ENCODE measurements at places on chromosomes 5 and 9. TPM values are rescaled to one million over a fixed set of nuclear protein-coding genes. Genes with fewer than 3 reads are reported as not detected.

DNA sequence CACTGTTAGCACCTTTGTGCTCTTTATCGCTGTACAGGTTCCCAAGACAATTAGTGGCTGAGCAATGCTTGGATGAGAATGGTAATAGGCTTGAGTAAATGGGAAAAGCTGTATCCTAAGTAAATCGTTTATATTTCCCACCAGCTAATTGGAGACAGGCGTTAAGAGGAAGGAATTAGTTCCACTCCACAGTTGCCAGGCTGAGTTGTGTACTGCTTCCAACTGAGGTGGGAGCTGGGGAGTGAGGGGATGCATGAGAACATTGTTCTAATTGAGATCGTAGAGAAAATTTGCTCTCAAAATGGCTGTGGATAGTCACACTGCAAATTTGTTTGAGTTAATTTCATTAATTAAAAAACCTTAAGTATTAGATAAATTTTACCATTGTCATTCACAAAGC is 285.0 kb upstream of the ADAMTSL1 start:
- DNase-seq, result no peak

ZNF462 gene
- total RNA-seq, result 37.1 TPM

ESM1 gene
- total RNA-seq, result 0.40 TPM

PCDHGB7 gene
- 15.5 TPM for total RNA-seq
